ENCODE measurements at places on chromosomes 11 and 22.

DNA sequence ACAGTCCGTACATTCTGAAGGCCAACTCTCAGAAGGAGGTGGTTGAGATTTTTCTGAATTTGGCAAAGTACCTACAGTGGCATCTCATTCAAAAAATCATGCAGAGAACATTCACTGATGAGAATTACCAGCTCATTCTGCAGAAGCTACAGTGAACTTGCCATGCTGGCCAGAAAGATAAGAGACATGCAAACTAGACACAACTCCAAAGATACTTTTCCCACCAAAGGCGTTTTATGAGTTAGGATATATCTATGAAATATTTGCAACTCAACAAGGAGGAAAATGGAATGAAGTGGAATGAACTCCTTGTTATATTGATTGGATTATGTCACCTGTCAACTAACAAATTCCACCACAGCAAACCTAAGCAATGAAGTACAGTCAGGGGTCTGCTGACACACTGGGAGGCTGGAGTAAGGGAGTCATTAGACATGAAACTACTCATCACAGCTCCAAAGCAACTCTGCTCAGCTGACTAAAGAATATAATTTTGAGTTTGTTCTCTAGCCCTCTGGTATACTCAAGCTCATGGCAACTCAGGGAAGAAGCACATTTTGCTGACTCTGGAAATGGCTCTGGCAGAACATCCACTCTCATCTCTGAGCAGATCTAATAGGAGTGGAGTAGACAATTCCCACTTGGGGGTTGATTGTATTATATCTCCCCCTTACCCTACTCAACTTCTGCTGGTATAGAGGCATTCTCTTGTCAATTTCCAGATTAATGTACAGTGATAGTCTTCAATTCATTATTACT, 22.9 kb downstream of the MAML2 start:
- DNase-seq, result no peak

GRCh38 chr11:9142732-9143131, 51.3 kb upstream of the SCUBE2 start:
- no peak for DNase-seq

- no peak for DNase-seq
Observed at GRCh38 chr11:18536209-18536608, 9.5 kb upstream of the TSG101 start.

GRCh38 chr11:118885319-118885718, 1.6 kb downstream of the CXCR5 start:
- no peak for DNase-seq

DNA sequence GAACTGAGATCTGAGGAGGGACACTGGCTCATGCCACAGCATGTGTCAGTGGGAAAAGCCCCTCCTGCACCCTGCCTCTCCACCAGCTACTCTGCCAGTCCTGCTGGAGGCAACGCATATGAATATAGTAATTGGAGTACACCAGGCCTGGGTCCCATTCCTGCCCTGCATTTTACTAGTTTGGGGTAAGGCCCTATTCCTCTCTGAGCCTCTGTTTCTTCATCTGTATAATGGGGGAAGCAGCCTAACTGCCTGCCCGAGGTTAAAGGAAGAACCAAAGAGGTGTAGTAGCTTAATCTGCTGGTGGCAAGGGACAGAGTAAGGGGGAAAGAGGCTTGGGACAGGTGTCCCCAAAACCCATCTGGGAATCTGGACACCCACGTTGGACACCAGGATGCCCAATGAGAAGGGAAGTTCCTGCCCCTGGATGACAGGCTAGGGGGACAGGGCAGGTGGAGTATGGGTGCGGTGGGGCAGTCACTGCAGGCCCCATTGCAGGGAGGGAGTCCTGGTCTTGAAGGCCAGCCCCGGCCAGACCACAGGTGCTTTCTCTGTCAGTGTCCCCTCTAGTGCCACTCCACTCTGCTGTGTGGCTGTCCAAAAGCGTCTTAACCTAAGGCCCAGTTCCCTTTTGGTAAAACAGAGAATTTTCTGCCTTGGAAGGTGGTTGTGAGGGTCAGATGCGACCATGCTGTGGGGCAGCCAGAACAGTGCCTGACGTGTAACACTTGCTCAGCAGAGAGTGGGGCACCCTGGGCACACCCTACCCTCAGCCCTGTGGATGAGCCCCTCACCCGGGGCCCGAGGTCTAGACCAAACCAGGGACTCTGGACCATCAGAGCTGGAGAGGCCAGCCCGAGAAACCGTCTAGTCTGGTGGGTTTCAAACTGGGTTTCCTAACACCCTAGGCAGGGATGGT, 11.5 kb downstream of the TSKU start:
- no peak for DNase-seq

DNA sequence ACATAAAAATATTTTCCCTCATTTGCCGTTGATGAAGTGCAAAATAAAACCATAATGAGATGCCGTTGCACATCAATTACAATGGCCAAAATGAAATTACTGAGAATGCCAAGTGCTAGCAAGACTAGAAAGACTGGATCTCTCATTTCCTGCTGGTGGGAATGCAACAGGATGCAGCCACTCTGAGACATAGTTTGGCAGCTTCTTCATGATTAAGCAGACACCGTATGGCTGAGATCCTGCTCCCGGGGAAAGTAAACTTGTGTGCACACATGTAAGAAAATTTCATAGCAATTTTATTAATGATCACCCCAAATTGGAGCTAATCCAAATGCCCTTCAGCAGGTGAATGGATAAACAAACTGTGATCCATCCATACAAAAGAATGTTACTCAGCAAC, 1013.2 kb downstream of the TBC1D22A start:
- DNase-seq, result no peak

- DNase-seq, result no peak
Observed at GRCh38 chr11:21948876-21949275, 244.0 kb upstream of the ANO5 start.

DNA sequence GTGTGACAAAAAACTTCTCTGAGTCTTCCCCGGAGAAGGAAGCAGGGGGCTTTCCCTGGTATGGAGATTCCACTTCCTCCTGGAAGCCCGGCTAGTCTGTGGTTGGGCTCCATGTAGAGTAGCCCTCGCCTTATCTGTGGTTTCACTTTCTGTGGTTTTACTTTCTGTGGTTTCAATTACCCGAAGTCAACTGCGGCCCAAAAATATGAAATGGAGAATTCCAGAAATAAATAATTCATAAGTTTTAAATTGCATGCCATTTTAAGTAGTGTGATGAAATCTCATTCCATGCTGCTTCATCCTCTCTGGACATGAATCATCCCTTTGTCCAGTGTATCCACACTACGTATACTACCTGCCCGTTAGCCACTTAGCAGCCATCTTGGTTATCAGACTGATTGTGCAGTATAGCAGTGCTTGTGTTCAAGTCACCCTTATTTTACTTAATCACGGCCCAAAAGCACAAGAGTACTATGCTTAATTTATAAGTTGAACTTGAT, 275.0 kb upstream of the SESN3 start:
- no peak for DNase-seq

- DNase-seq, result no peak
Observed at GRCh38 chr11:91955206-91955605, 269.4 kb upstream of the FAT3 start.

GRCh38 chr22:48943567-48944432, 883.9 kb downstream of the BRD1 start:
- no peak for DNase-seq

DNA sequence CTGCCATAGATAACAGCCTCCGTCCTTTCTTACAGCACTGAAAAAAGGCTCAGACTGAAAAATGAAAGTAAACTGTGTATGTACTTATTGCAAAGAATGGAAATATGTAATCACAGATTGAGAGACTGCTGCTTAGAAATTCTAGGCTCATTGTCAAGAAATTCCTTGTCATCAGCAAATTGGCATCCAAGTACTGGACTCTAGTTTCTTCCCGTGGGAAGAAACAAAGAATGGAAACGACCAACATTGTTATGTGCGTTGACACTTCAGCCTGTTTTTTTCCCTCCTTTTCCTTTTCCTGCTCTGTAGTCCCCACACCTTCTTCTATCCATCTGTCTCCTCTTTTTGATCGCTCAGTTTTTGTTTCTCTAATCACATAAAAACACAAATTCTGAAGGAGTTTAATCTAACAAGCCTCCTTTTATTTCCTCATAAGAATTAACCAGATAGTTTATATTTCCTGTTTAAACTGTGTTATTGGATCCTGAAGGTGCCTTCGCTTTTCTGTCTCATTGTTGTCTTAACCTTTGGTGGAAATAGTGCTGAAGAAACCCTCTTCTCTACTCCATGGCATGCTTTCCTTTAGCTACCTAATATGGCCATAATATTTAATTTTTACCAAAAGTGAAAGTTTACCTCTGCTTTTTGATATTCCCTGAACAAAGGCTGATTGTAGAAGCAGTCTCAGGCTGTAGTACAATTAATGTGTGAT, 20.0 kb upstream of the CASP12 start:
- DNase-seq, result no peak

GRCh38 chr11:11413776-11414175, 60.7 kb upstream of the CSNK2A3 start:
- DNase-seq, result no peak

Measured in glutamatergic neuron (in vitro differentiated cells).